ENCODE measurements at places on chromosomes 4 and X.

- DNase-seq: peak; percentile 4
These were observed 60.8 kb downstream of the TBL1X start for GRCh38 chrX:9525511-9526248.

GRCh38 chr4:113952452-113953029 is 26.9 kb downstream of the ARSJ start:
- peak; percentile 18 for DNase-seq

GRCh38 chr4:176601124-176601523 is 191.6 kb downstream of the VEGFC start:
- no peak for DNase-seq

DNA sequence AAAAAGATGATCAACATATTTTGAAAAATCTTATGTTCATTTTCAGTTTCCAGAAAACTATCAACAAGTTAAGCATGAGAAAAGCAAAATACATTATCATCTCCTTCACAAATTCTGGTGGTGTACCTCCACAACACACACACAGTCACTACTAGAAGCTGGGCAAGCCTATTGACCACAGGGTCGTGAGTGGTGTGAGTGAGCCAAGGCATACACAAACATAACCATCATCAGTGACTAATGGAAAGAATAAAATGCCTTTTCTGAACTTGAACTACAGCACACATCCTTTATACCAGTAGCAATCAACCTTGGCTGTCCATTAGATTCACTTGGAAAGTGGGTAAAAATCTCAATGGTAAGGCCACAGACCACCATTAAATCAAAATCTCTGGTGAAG is 180.2 kb downstream of the FAM47B start:
- no peak for DNase-seq

DNA sequence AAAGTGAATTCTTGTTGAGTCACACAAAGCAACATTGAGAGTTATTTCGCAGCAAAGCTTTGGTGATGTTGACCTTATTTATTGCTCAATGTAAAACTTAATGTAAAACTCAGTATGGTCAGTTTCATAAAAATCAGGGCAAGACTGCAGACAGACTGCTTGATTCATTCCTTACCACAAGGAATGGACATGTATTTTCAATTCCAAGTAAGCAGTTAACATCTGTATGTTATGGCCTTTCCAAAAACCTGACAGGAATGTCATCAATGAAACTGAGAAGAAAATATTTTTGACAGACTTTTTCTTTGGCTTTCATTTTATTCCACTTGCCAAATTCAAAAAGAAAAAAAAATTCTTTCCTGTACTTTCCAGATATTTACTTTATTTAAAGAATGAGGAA is 488.3 kb downstream of the ANKRD50 start:
- no peak for DNase-seq

DNA sequence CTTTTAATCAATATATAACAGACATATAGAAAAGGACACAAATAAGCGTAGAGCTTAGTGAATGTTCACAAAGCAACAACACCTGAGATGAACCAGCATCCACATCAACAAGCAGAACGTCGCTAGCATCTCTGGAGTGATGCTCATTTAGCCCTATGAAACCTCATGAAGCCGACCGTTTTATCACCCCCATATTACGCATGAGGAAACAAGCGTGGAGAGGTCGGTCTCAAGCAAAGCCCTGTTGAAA is 524 bp upstream of the RPS3A start:
- DNase-seq: no peak

DNA sequence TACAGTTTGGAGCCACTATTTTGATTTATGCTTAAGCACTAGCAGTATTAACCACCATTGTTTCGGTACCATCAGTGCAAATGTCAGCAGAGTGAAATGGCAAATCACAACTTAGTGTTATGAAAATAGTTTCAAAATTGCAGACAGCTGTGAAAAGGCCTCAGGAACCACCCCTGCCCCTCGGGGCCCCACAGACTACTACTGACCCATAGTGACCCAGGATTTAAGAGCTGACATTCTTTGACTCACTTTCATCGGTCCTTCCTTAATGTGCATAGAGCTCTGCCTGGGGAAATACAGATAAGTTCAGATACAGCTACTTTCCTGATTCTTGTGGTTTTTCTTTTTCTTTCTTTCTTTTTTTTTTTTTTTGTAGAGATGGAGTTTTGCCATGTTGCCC is 3.3 kb upstream of the BBS7 start:
- DNase-seq: no peak

- no peak for DNase-seq
These were observed 281.1 kb upstream of the ARX start for GRCh38 chrX:25296850-25297249.

- DNase-seq: no peak
These were observed 87.6 kb downstream of the MRPL1 start for GRCh38 chr4:77950203-77950602.

GRCh38 chr4:125682730-125683129 is 368.0 kb downstream of the FAT4 start:
- no peak for DNase-seq

DNA sequence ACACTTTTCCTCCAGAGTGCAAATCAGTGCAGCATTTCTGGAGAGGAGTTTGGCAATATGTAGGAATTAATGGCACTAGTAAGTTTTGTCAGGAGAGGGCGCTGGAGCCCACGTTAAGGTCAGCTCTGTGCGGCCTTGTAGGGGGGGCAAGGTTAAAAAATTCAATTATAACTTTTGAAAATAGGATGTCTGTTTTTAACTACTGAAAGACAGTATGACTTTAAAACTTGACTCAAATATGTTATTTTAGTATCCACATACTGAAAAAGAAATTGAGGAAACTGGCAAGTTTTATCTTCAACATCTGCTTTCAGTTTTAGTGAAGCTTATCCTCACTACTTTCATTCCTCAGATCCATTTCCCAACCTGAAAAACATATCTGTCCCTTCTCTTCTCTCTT is 30.9 kb upstream of the HSD17B13 start:
- DNase-seq: peak; percentile 14

DNA sequence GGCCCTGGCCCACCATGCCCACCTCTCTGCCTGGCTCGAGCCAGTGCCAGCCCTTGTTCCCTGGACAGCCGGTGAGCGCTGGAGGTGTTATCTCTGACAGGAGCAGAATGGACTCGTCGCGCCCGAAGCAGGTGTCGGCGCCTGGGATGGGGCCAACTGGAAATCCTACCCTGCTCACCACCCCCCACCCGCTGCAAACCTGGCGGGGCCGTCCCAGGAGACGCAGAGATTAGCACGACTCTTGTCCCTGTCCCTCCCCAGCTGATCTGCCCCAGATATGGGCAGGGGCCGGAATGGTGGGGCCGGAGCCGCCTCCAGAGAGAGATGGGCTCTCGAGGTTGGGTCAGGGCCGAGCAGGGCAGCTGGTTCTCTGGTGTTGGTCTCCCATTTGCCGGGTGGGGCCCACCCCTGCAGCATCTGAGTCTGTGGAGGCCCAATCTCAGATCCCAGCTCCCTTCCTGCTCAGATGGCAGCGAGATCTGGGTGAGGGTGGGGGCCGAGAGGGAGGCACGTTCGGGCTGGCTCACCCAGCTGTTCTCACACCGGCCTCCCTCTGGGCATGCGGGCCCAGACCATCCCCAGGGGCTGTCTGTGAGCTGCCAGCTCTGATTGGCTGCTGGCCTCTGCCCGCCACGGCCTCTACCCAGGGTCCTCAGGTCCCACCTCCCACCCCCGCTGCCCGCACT is 20.1 kb upstream of the FGFR3 start:
- no peak for DNase-seq

DNA sequence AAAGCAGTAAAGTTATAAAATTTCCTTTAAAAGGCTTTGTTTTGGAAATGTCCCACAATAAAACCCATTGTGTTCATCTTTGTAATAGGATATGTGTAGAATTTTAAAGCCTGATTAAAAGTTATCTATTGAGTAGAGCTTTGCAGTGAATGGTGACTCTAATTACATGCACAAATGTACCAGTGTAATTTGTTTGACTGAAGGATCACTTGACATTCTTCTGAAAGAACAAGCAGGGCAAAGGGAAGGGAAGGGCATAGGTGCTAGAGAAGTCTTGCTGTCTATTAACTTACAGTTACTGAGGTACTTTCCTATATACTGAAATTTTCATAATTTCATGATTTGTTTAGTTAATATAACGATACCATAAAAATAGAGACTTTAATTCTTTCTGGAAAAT is 70.8 kb downstream of the STIM2 start:
- no peak for DNase-seq

- no peak for DNase-seq
These were observed 22.4 kb downstream of the FAT1 start for GRCh38 chr4:186701273-186701672.

GRCh38 chrX:78119521-78120227 is 15.6 kb downstream of the PGK1 start:
- DNase-seq: no peak

GRCh38 chr4:155667222-155667567 is 547 bp downstream of the GUCY1A1 start:
- DNase-seq: peak; percentile 3

- DNase-seq: no peak
These were observed 353 bp downstream of the NSD2 start for GRCh38 chr4:1871471-1872021.

DNA sequence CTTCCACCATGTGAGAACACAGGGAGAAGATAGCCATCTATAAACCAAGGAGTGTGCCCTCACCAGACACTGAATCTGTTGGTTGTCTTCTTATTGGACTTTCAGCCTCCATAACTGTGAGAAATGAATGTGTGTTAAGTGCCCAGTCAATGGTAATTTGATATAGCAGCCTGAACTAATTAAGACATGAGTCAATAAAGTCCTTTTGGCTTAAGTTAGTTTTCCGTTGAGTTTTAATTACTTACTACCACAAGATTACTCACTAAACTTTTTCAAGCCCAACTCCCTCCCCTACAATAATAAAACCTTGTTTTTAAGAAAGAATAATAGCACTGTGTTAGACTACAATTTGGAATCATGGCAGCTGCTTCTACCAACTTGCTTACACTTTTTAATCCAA is 324.2 kb downstream of the PCDH19 start:
- no peak for DNase-seq

DNA sequence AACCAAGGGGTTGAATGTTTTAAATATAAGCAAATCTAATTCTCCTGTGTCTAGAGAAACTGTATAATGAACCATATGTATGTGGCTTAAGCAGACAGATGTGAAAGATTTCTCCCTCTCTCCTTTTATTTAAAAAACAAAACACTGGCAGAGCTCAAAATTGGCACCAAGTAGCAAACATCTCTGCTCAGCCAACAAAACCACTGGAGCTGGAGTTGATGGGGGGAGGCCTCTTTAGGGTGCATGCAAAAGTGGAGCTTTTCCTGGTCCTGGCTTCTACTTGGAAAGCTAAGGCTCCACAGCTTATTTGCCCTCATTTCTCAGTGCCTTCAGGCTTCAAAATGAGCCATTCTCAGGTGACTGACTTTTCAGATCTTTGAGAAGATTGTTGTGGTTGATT is 95.6 kb downstream of the REPS2 start:
- DNase-seq: no peak

- DNase-seq: no peak
These were observed 12.6 kb upstream of the NR3C2 start for GRCh38 chr4:148454835-148455234.

DNA sequence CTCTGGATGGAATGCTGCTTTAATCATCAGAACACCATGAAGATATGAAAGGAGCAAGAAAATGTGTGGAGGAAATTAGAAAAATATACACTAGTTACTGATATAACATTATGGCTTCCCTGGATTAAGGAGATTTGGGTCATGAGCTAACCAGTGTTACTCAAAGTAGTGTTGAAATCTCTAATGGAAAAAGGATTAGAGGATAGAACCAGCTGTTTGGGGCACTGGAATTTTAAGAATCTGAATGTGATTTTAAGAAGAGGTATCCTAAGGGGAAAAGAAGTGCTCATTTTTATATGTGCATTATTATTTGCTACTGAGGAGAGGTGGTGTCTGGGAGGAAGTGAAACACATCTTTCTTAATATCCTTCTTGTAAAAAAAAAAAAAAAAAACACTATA is 164.1 kb upstream of the PPARGC1A start:
- DNase-seq: no peak

GRCh38 chrX:39477762-39478120 is 620.0 kb downstream of the BCOR start:
- peak; percentile 7 for DNase-seq

GRCh38 chr4:52265781-52266525 is 214.8 kb downstream of the SPATA18 start:
- no peak for DNase-seq

GRCh38 chr4:48129307-48130014 is 4.6 kb downstream of the TXK start:
- DNase-seq: peak; percentile 47

- DNase-seq: no peak
These were observed 158.8 kb upstream of the FAM47C start for GRCh38 chrX:36849407-36849806.

GRCh38 chr4:158314756-158315487 is 104.6 kb downstream of the TMEM144 start:
- no peak for DNase-seq

DNA sequence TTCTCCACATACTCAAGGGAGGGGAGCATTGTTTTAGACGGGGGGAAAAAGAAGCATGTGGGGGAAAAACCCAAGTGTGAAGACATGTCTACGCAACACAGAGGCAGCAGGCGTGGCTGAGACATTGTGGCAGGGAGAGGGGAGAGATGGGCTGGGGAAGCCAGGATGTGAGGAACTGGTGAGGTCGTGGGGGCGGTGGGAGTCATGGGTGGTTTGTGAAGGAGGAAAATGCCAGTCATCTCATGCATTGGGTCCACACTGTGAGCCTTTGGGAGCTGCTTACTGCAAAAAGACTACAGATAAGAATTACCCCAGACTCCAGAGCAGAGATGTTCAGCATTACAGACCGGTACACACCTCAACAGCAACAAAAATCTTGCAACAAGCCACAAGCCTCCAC is 2.1 kb downstream of the JAKMIP1 start:
- peak; percentile 69 for DNase-seq

DNA sequence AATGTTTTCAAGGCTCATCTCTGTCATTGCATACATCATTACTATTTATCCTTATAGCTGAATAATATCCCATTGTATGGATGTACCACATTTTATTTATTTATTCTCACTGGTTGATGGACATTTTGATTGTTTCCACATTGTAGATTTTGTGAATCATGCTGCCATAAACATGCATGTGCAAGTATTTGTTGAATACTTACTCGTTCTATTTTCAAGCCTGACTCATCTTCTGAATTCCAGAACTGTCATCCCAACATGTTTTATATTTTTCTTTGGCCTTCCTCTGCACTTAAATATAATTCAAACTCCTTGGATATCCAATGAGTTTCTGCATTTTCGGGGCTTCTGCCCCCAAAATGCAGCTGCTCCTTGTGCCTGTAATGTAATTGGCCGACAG is 77.6 kb downstream of the MXRA5 start:
- no peak for DNase-seq

- DNase-seq: no peak
These were observed 354.0 kb downstream of the HS3ST1 start for GRCh38 chr4:11074581-11075241.

- DNase-seq: no peak
These were observed 208.4 kb downstream of the DCLK2 start for GRCh38 chr4:150286656-150287055.

- DNase-seq: peak; percentile 7
These were observed 53.8 kb downstream of the APLN start for GRCh38 chrX:129600981-129601424.

- DNase-seq: no peak
These were observed 21.4 kb upstream of the PLCXD1 start for GRCh38 chrX:259692-260355.

- no peak for DNase-seq
These were observed 1.1 kb upstream of the BDH2 start for GRCh38 chr4:103100691-103101090.

All from stimulated activated CD4-positive, alpha-beta T cell treated with anti-CD3 and anti-CD28 coated beads, Interleukin-4, amount 100 ng/mL, for 24 hours (primary cell).